Activated CD4-positive, CD25-positive, alpha-beta regulatory T cell (primary cell): ENCODE measurements at places on chromosomes 4 and X.

DNA sequence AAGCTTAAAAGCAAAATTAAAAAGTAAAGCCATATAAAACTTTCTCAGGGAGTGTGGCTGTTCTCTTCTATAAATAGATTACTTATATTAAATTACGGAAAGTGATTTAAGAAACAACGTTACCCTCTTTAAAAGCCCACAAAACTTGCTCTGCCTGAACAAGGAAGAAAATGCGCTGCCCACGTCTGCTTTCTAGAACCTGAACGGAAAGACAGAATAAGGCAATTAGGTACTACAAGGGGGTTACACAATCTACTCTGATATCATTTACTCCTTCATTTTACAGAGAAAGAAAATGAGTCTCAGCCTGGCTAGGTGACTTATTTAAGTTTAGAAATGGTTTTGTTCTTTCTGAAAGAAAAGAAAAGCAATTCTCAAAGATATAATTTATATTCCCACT lies 147.2 kb downstream of the RNF150 start:
- no peak for DNase-seq

GRCh38 chrX:106168107-106168506 lies at the start of gene PWWP3B:
PWWP3B (plus strand) TSS chrX:106168305; CDS start chrX:106205433, 37,128 bp downstream.
- DNase-seq, result no peak

DNA sequence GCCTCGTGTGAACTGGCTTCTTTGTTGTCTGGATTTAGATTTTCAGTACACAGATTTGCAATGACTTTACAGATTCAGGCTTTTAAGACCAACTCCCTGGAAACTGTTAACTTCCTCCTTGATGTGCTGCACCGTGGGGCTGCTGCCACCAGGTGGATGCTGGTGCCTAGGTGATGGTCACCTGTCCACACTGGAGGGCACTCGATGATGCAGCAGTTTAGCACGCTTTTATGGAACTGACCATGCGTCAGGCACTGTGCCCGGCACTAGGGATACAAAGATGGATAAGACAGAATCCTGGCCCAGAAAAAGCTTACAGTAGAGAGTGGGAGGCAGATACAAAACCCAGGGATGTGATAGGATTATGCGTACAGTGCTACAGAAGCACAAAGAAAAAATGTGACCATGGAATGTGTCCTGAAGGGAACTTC lies 180.7 kb downstream of the CEP135 start:
- no peak for DNase-seq

- DNase-seq, result no peak
These were observed 60.2 kb downstream of the KCNIP4 start for GRCh38 chr4:21888195-21888976.

DNA sequence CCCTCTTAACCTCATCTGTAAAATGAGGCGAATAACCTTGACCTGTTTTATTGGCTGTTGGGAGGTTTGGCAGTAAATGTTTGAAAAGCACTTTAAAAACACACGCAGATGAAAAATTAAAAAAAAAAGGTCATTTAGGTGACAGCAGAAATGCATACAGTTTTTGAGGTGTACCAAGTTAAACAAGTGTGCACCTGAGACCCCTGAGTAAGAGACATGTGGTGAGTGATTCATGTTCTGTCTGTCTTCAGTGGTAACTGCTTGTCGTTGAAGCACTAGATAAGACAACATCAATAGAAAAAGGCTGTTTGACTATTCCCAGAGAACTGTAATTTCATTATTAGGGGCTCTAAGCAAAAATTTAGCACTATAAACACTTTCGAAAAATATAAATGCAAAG lies 608.4 kb upstream of the PITX2 start:
- no peak for DNase-seq

GRCh38 chr4:113851816-113852215 lies 90.3 kb upstream of the CAMK2D start:
- DNase-seq, result no peak

- no peak for DNase-seq
These were observed 32.6 kb upstream of the NKX6-1 start for GRCh38 chr4:84531689-84532088.

GRCh38 chr4:121535351-121535750 lies 154.5 kb upstream of the QRFPR start:
- no peak for DNase-seq

- no peak for DNase-seq
These were observed 59.0 kb upstream of the AFF2 start for GRCh38 chrX:148441387-148441786.

GRCh38 chr4:127335073-127335620 lies 297.6 kb upstream of the INTU start:
- no peak for DNase-seq

DNA sequence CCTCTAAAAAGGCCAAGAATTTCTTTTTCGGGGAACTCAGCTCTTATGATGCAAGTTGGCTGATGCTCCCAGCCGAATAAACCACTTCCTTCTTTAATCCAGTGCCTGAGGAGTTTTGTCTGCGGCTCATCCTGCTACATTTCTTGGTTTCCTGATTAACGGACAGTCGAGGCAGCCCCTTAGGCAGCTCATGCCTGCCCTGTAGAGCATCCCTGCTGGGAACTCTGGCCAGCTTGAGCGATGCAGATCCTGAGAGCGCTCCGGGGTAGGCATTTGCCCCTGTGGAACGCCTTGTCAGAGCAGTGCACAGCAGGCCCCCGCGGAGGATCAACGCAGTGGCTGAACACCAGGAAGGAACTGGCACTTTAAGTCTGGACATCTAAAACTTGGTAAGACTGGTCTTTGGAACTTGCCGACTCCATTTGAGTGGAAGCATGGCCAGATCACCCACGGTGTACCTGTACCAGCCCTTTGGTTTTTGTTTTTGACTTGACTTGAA lies 3.1 kb downstream of the CT45A10 start:
- no peak for DNase-seq

- DNase-seq, result no peak
These were observed 132.3 kb downstream of the NDST4 start for GRCh38 chr4:114980932-114981708.

- peak; percentile 0 for DNase-seq
These were observed 22.9 kb upstream of the PUDP start for GRCh38 chrX:7170898-7171297.

DNA sequence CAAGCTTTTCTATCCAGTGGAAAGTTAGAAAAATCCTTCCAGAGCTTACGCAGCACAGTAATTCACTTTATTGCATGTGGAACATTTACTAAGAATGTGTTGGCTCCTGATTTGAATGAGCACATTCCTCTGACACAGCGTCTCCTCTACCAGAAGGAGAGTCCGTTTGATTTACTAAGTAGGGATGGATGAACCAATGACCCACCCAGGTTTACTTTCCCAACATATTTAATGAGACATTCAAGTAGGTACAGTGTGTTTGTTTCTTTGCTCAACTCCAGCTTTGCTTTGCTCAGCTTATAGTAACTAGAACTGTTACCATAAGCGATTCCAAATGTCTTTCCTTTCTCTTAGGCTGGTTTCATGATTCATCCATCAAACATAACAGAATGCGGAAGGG lies 161.7 kb downstream of the SMARCA1 start:
- no peak for DNase-seq

DNA sequence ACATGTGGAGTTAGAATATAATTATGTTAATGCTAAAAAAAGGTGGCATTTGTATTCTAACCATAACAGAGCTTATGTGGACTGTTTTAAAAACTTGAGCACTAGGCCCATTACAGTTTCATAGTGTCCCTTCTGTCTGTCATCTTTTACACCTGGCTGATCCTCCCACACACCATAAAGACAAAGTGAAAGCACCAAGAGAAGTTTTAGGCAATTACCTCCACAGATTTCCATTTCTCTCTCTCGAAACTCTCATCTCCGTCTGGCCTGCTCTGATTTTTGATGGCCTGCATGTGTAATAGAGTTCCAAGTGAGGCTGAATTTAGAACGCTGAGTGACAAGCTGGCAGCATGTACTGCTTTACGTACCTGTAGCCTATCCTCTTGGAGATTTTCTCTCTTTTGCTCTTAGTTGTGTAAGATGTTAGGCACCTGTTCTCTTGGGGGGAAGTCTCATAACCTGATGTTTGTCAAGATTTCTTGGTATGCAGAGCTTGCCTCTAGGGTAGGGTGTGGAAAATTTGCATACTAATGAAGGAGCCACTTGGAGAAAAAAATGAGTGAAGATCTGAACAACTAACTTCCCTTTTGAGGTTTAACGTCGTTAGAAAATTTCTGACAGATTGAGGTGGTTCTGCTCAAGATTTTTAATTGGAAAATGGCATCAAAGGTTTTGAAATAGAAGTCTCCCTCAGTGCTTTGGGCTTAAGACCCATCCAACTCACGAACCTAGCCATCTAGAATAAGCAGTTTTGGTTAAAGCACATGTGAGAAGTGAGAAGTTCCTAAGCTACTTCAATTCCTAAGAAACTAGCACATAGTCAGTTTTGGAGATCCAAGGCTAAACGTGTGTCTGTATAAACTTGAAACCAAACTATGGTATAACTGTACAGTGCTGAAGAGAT lies 57.6 kb upstream of the RAP1GDS1 start:
- no peak for DNase-seq

DNA sequence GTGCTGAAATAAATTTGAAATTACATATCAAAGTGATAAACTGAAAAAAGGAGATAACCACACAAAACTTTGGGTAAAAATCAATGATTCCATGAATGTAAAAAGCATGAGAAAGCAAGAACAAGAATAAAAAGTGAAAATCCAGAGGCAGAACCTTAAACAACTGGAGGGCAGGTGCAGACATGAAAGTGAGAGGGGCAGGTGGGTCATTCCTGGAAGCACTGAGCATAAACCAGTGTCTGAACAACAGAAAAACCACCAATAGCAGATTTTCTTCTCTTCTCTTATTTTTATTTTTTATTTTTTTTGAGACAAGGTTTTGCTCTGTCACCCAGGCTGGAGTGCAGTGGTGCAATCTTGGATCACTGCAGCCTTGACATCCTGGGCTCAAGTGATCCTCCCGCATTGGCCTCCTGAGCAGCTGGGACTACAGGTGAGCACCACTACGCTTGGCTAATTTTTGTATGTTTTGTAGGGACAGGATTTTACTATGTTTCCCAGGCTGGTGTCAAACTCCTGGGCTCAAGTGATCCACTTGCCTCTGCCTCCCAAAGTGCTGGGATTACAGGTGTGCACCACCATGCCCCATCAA lies 46.8 kb upstream of the GPR78 start:
- no peak for DNase-seq
